ENCODE measurements at places on chromosomes 5 and 9.

DNA sequence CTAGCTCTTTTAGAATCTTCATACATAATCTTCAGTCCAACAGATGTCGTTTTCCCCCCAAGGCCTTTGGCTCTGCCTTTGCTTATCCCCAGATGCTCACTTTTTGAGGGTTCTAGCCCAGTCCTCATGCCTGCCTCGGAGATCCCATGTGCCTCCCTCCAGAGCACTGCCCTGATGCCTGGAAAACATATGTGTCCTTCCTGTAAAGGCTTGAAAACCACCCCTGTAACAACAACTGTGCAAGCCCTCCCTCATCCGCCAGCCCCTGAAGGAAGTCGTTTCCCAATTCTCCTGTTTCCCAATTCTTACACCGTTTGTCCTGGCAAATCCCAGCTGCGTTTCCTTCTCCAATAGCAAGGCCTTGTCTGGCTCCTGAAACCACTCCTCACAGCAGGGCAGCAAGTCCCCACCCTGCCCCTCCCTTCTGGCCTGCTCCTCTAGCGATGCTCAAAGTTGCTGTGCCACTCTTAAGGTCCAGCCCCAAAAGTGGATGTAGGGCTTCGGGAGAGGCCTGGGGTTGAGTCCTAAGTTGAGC lies 52.2 kb downstream of the SLC36A1 start:
- H3K36me3 ChIP-seq: no peaks in the 10 kb centered on the region
- no peak overlapping the region for H3K27ac ChIP-seq
- no peak overlapping the region for H3K4me3 ChIP-seq
- no peak for DNase-seq

DNA sequence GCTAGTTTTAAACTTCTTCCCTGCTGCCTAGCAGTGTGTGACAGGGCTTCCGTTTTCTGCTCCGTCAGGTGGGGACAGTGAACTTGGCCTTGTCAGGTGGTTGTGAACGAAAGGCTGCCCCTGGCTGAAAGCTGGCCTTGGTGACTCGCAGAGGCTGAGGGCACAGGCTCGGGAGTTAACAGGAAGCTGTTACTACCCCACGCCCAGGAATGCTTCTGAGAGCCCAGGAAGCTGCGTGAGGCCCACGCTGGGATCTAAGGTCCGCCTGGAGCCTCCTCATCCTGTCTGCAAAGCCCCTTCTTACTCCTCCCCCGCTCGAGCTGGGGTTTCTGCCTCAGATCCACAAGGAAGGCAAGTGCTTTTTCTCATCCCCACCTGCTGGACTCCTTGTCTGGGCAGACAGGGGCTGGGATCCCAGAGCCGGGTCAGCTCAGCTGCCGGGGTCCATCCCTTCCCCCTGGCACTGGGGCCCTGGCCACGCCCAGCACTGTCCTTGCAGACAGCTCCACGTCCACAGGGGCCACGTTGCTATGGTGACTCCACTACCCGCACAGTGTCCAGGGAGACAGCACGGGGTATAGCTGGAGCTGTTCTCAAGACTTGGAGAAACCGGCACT lies 124.7 kb upstream of the TBC1D2 start:
- H3K4me1 ChIP-seq: no peaks in the 10 kb centered on the region
- H3K4me3 ChIP-seq: no peak overlapping the region
- H3K27ac ChIP-seq: no peak overlapping the region

DNA sequence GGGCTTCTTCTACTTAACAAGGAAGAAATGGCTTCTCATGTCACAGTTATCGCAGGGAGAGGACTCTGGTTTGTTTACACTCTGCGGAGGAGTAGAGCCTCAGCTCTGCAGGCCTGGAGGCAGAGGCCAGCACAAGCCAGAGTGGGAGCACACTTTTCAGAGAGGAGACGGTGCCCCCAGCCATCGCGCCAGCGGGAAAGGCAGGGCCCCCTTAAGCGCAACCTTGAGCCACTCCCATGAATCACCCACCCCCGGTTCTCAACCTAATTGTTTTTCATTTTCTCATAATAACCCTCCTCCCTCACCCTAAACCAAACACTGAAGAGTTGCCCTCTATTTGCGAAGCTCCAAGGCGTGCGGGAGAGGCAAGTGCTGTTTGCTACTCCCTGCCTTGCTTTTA lies 208.4 kb upstream of the TBCA start:
- no peaks in the 10 kb centered on the region for H3K27me3 ChIP-seq
- no peaks in the 10 kb centered on the region for H3K4me1 ChIP-seq
- no peaks in the 10 kb centered on the region for H3K36me3 ChIP-seq
- no peak overlapping the region for H3K27ac ChIP-seq
- no peak for DNase-seq

DNA sequence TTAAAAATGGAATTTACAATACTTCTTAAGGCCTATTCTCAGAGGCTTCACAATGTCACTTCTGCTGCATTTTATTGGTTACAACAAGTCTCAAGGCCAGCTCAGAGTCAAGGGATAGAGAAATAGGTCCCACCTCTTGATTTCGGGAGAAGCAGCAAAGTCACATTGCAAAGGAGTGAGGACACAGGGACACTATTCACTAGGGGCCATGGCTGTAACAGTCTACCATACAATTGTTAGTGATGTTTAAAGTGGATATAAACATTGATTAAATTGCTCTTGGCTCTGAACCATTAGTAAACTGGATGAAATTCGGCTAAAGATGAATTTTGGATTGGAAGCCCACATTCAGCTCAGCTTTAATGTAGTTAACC lies 21.7 kb upstream of the CMBL start:
- H3K27me3 ChIP-seq: no peaks in the 10 kb centered on the region
- no peak for DNase-seq
- no peak overlapping the region for H3K27ac ChIP-seq

- no peaks in the 10 kb centered on the region for H3K36me3 ChIP-seq
Observed at GRCh38 chr5:92019376-92019990, 636.4 kb upstream of the ARRDC3 start.

DNA sequence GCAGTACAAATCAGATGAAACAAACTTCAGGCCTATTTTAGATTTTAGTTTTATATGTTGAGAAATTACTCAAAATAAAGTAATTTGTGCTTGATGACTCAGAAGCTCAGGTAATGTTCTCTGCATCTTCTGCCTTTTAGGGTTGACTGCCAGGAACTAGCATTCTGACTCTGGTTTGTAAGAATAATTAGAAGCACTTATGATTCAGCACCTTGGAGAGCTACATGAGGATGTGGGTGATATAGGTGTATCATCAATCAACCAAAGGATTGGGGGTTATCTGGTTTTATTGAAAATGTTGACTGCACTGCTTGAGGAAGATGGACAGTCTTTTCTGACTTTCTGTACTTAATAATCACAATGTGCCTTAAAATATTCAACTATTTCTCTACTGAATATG lies 118.7 kb upstream of the SGCD start:
- H3K4me3 ChIP-seq: no peak overlapping the region
- H3K27me3 ChIP-seq: no peaks in the 10 kb centered on the region
- no peak overlapping the region for H3K27ac ChIP-seq
- no peaks in the 10 kb centered on the region for H3K4me1 ChIP-seq
- no peaks in the 10 kb centered on the region for H3K36me3 ChIP-seq

DNA sequence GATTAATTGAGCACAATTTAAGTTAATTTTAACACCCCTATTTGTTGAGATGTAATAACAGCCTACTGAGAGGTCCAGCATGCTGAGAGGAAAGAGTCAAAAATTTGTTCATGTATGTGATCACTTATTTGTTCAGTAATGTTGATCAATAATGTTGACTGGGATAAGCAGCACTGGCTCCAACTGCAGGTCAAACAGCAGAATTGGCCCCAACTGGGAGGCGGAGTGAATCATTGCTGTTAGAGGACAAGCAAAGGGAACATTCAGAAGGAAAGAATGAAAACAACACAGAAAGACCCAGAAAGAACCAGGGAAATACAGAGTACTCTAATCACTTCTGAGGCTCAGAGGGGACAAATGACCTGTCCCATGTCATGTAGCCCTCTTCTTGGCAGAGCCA lies 221.1 kb downstream of the COMMD10 start:
- no peaks in the 10 kb centered on the region for H3K27me3 ChIP-seq
- H3K4me1 ChIP-seq: no peaks in the 10 kb centered on the region
- H3K36me3 ChIP-seq: peaks cover 95% of the 10 kb centered on the region
- no peak overlapping the region for H3K27ac ChIP-seq

GRCh38 chr5:126284977-126285696 lies 138.1 kb upstream of the GRAMD2B start:
- H3K4me1 ChIP-seq: no peaks in the 10 kb centered on the region
- no peaks in the 10 kb centered on the region for H3K36me3 ChIP-seq
- no peak overlapping the region for H3K27ac ChIP-seq
- no peak for DNase-seq
- H3K4me3 ChIP-seq: no peak overlapping the region

- DNase-seq: no peak
- H3K27ac ChIP-seq: no peak overlapping the region
- peaks cover 4% of the 10 kb centered on the region for H3K27me3 ChIP-seq
- no peak overlapping the region for H3K4me3 ChIP-seq
- peaks cover 12% of the 10 kb centered on the region for H3K4me1 ChIP-seq
- no peaks in the 10 kb centered on the region for H3K36me3 ChIP-seq
Observed at GRCh38 chr5:32505756-32506155, 61.2 kb upstream of the ZFR start.

- H3K36me3 ChIP-seq: no peaks in the 10 kb centered on the region
- no peaks in the 10 kb centered on the region for H3K27me3 ChIP-seq
- no peaks in the 10 kb centered on the region for H3K4me1 ChIP-seq
- DNase-seq: no peak
Observed at GRCh38 chr5:32511776-32512374, 67.3 kb upstream of the ZFR start.

DNA sequence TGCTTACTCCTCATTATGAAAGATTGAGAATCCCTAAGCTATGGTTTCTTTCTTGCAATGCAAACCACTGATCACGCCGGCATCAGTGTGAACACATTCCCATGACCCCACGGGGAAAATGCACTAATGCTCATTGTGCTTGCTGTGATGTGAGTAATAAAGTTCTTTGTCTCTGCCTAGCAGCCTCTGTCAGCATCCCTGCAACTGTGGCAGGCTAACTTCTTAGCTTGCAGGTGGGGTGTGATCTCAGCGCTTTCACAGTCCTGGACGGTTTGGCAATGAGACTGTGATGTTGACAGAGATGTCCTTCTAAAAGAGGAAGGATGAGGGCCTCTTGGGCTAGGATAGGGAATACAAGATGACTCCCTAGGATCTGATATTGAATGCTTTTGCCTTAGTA lies 1218.7 kb downstream of the EFNA5 start:
- no peaks in the 10 kb centered on the region for H3K27me3 ChIP-seq
- DNase-seq: no peak
- no peaks in the 10 kb centered on the region for H3K36me3 ChIP-seq
- no peak overlapping the region for H3K27ac ChIP-seq

DNA sequence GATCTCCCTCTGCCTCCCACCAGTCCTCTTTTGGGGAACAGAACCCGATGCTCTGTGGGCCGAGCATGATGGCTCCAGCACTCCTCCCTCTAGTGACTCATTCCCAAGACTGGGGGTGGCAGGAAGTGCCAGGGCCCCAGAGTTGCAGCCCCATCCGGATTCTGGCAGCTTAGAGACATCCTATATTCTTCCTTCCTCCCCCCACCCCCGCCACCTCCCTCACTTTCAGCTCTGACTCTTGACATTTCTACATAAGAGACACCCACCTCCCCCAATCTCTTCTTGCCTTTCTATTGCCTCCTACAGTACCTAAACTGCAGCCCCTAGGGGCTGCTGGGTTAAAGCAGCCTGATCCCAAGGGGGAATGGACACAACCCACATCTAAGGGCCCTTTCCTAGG lies 47.1 kb upstream of the MATR3 start:
- DNase-seq: no peak

DNA sequence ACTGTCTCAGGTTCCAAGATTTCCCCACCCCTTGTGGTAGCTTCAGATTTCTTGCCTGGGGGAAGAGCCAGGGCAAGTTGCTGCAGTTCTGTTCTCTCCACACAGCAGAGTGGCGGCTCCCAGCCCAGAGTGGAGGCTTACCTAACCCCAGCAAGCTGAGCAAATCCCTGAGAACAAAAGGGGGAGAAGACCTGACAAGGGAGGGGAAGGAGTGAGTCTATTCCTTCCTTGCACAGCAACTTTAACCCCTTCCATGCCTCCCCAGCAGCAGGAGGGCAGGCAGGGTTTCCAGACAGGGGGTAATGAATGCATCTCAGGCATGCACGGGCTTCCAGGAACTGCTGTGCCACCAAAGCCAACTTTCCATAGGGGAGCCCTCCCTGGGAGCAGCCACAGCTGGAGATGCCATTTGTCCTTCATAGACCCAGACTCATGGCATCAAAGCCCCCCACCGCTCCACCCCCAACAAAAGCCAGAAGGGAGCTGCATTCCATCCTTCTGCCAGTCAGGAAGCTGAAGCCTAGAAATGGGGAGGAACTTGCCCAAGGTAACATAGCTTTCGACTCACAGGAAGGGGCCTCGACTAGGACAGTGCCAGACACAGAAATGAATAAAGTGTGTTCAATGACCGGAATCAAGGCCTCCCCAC lies 28.8 kb upstream of the FAT2 start:
- H3K27ac ChIP-seq: no peak overlapping the region
- H3K27me3 ChIP-seq: no peaks in the 10 kb centered on the region

DNA sequence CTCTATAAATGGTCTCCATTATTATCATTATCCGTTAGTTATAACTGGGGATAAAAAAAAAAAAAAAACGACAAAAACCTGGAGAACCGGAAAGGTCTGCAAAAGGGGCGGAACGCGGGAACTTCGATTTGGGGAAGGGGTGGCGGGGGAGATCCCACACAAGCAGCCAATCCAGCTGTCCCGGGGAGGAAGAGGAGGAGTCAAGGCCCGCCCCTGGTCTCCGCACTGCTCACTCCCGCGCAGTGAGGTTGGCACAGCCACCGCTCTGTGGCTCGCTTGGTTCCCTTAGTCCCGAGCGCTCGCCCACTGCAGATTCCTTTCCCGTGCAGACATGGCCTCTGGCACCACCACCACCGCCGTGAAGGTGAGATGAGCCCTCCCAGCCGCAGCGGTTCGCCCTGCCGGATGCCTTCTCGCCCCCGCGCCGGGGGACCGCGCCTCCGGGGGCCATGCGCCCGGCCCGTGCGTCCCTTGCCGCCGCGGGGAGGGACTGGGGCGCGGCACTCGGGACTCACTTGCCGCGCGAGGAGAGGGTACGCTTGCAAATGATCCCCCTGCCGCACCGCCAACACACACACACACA lies at the start of gene MTAP:
TSS of gene MTAP (plus strand) at position 219 of the 583 bp plus-strand sequence. CDS start at position 332, 113 bp downstream.
- no peaks in the 10 kb centered on the region for H3K36me3 ChIP-seq
- H3K27ac ChIP-seq: peak within 1 kb of the TSS; percentile 87
- H3K27me3 ChIP-seq: no peaks in the 10 kb centered on the region
- peak within 1 kb of the TSS; percentile 83 for H3K4me3 ChIP-seq
- peaks cover 8% of the 10 kb centered on the region for H3K4me1 ChIP-seq

- H3K4me3 ChIP-seq: no peak overlapping the region
- no peaks in the 10 kb centered on the region for H3K36me3 ChIP-seq
- H3K27me3 ChIP-seq: no peaks in the 10 kb centered on the region
- peak; percentile 37 for DNase-seq
- H3K27ac ChIP-seq: no peak overlapping the region
- no peaks in the 10 kb centered on the region for H3K4me1 ChIP-seq
Observed at GRCh38 chr5:54547711-54548250, 30.2 kb downstream of the SNX18 start.

- no peak overlapping the region for H3K4me3 ChIP-seq
- H3K4me1 ChIP-seq: no peaks in the 10 kb centered on the region
- no peaks in the 10 kb centered on the region for H3K27me3 ChIP-seq
- H3K27ac ChIP-seq: no peak overlapping the region
- no peaks in the 10 kb centered on the region for H3K36me3 ChIP-seq
- no peak for DNase-seq
Observed at GRCh38 chr5:77379558-77380061, 112.5 kb downstream of the WDR41 start.

GRCh38 chr5:77282337-77283027 lies 72.0 kb downstream of the PDE8B start:
- no peaks in the 10 kb centered on the region for H3K4me1 ChIP-seq
- no peak overlapping the region for H3K27ac ChIP-seq
- no peak overlapping the region for H3K4me3 ChIP-seq
- DNase-seq: no peak
- no peaks in the 10 kb centered on the region for H3K36me3 ChIP-seq
